ENCODE measurements at places on chromosomes 12 and 14.

- no peak for DNase-seq
Measured at GRCh38 chr14:103738166-103738565, 22.6 kb downstream of the ZFYVE21 start.

DNA sequence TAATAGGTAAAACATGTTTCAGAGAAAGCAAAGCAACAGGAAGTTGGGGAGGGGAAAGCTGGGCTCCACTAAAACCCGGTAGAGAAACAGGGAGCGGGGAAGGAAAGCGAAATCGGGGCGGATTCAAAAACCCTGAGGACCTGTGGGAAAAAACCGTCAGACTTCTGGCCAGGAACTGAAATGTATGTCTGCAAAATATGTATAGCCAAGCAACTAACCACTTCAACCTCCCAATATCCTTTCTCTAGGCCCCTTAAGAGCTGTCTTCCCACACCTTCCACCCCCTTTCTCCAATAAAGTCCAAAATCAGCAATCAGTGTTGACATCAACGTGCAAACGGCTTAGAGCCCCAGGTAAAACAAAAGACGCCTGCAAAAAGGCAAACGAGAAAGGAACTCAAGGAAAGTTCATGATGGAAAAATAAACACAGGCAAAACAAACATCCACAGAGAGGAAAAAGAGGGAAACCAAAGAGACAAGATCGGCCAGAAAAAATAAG is 32.8 kb downstream of the SIX1 start:
- no peak for DNase-seq

DNA sequence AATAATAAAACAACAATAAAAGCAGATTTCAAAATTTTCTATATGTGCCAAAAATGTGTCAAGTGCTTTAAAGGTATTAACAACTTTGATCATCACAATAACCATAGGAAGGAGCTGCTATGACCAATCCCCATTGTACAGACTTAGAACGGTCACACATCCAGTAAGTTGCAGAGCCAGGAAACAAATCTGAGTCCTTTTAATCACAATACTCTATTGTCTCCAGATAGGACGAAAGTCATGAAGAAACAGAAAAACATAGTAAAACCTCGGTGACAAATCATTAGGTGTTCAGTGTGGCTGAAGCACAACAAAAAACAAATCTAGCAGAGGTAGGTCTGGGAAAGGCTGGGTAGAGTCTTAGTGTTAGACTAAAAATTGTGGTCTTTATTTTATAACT is 178.8 kb downstream of the GRIP1 start:
- no peak for DNase-seq

GRCh38 chr12:126055521-126055920 is 990.3 kb downstream of the AACS start:
- DNase-seq, result no peak

DNA sequence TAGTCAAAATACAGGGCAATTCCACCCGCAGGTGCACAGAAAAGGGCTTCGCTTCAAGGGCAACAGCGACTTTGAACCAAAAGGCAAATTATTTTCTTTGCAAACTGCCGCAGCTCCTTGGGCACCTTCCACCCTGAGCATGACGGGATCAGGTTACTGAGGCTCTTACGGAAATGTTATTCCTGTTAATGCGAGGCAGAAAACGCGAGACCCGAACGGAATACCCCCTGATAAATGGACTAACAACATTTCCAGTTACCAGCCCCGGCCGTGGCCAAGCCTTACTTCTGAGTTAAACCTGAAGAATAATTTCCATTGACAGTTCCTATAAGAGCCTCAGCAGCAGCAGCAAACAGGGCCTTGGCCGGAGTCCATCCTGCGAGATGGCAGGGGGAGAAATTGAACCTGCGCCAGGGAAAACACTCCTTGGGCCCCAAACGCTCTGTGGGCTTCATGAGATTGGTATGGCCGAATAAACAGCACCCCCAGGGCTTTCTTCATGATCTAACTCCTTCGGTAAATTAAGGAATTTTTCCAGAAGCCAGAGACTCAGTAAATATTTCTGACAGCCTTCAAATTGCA is 70.0 kb upstream of the DICER1 start:
- DNase-seq, result no peak

GRCh38 chr14:67187826-67188225 is 1.4 kb upstream of the GARIN2 start:
- DNase-seq, result no peak

- DNase-seq, result no peak
Measured at GRCh38 chr12:15194456-15195368, 26.5 kb downstream of the RERG start.

DNA sequence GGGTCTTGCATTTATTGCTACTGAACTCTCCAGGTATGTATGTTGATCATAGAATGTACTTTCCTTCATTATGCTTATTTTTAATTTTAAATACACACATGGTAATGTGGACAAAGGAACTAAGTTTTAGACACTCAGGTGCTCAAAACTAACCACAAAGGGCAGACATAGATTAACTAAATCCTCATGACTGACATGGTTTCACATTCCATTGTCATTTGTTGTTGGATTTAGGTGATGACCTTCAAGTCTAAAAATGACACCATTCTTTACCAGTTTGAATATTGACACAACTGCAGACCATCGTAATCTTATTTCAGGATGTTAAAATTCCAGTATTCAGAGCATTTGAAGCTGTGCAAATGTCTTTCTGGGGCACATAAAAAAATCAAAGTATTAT is 128.4 kb downstream of the BBS10 start:
- no peak for DNase-seq

DNA sequence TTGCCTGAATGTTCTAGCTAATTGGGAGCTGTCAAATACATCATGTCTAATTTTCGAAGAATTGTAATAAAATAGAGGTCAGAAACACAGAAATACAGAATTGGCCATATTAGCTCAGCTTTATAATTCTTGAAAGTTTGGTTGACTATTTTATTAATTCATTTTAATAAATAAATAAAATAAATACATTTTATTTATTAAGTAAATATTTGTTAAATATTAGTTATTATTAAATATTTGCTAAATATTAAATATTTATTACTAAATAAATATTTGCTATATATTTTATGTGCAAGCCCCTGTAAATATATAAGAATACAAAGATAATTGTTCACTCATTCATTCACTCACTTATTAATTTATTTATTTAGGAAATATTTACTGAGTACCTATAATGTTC is 231.3 kb downstream of the SSPN start:
- DNase-seq, result no peak

DNA sequence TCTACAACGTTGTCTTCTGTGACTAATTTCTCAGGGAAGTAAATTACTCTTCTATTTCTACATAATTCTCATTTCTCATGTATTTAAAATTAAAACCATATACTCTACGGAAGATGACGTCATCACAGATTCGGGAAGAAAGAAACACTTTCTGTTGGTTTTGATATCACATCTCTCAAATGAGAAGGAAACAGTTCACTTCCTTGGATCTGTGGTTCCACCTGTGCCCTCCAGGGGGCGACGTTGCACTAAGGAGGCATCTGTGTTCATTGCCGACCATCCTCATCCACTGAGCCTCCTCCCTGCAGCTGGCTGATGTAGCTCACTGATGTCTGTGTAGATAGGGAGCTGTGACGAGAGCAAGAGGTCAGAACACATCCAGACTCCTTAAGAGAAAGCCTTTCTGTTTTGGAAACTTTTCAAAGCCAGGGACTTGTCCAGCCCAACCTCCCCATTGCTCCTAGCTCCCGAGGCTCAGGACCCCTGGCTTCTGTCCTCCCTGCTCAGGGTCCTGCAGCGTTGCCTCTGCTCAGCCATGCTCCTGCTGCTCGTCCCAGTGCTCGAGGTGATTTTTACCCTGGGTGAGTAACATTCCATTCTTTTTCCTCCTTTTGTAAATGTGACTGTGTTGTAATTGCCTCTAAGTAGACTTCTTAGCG is 172.7 kb upstream of the OR4E1 start:
- peak; percentile 88 for DNase-seq

- DNase-seq, result no peak
Measured at GRCh38 chr12:16421806-16422205, 74.4 kb downstream of the MGST1 start.

GRCh38 chr12:85036234-85036707 is at the start of the genes LRRIQ1 and TSPAN19:
LRRIQ1 (plus strand) TSS chr12:85036351; CDS start chr12:85038177, 1,826 bp downstream.
TSPAN19 (minus strand) TSS chr12:85036277; CDS start chr12:85029946, 6,331 bp downstream.
- peak; percentile 48 for DNase-seq

DNA sequence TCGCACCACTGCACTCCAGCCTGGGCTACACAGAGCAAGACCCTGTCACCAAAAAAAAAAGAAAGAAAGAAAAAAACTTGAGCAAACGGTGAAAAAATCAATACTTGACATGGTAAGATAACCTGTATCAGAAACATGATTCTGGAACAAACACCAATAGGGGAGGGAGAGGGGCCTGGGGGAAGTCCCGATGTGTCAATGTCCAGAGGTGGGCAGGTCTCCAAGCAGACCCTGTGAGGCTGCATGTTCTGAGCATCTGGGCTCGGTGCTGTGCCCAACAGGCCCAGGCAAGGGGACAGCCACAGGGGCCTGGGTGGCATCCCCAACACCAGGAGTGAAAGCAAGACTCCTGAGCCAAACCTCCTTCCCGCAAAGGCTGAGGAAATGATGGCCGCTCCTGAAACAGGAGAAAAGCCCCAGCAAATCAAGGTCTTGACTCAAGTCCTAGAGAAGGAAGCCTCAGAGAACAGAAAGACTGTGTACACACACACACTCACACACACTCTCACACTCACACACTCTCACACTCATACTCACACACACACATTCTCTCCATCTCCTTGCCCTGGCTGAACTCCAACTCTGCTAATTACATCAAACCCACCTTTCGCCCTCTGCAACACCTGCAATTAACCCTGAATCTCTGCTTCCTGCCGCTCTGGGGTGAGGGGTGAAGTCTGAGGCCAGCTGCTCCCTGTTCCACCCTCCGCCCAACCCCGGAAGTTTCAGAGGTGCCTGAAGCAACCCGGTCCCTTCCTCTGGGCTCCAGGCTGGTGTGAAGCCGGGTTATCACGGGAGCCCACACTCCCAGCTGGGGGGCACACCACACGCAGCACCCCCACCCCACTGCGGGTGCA is 20.4 kb downstream of the CCDC88C start:
- DNase-seq, result peak; percentile 88

- DNase-seq, result no peak
Measured at GRCh38 chr12:51242120-51242519, 3.5 kb downstream of the DAZAP2 start.

All from activated naive CD4-positive, alpha-beta T cell treated with anti-CD3 and anti-CD28 coated beads for 36 hours (primary cell).